ENCODE measurements at places on chromosomes 13 and 19.

DNA sequence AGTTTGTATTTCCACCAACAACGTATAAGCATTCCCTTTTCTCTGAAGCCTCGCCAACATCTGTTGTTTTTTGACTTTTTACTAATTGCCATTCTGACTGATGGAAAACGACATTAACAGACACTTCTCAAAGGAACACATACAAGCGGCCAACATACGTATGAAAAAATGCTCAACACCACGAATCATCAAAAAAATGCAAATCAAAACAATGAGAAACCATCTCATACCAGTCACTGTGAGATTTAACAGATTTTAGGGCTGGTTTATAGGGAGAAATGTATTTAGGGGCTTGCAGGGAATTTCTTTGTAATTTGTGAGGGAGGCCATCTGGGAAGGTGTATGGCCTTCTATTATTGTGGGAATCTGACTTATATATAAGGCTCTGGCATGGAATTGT is 2.8 kb upstream of the DZIP1 start:
- no peak for DNase-seq

DNA sequence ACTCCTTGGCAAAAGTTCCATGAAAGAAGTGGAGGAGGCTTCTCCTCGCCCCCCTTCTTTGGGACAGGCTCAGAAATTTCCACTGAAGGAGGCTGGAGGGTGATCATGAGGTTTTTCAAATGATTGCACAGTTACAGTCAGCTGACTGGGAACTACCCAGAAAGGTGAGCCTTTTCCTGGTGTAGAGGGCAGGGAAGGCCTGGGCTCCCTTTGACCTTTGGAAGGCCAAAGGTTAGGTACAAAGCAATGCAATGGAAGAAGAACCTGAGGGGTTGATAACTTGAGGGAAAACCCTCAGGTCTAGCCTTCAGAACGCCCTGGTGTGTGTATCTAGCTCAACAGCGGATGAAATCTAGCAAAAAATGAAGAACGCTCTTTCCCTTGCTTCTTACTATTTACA is 50.1 kb upstream of the SLC15A1 start:
- no peak for DNase-seq

DNA sequence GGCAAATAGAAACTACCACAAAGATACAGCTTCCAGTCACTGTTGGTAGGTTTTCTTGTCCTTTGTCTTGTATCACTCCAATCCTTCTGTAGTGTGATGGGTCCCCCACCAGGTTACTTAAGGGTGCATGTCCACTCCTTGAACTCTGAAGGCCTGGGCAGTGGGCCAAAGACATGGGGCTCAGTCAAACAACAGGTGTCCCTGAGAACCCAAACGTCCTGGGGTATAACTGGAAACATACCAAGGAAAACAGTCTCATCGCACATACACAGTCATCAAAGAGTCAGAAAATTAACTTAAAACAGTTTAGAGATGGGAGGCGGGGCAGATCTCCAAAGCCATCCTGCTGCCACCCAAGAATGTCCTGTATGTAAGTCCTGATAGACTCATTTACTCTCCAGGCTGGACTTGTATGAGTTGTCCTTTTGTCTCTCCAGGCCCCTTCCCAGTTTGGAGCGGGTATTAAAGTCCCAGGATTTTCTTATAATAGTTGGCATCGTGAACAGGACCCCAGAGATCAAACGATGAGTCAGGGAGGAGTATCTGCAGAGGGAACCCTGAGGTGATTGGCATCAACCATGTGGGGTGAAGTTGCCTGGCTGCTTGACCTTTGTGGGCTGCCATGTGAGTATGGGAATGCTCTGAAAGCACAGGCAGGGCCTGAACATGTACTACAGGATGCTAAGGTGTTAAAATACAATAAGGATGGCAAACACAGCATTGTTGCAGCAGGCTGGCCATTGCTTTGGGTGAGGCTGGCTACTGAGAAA is 613.2 kb upstream of the KLF12 start:
- no peak for DNase-seq

GRCh38 chr13:82976499-82976898 is 905.8 kb downstream of the SLITRK1 start:
- DNase-seq, result no peak

DNA sequence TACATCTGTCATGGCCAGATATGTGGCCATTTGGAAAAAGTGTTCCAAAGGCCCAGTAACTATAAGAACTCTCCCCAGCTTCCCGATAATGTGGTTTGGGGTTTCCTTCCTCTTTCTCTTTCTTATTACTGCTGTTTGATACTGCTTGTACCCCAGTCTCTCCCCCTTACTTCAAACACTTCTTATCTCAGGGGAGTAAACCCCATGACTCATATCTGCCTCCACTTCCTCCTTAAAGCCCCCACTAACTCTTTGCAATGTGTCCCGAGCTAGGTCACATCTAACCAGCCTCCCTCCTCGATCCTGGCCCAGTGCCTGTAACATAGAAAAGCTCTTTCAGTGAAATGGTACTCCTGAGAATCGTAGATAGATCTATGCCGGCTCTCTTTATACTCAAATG is 82.4 kb upstream of the STARD13 start:
- DNase-seq, result no peak

GRCh38 chr13:46348961-46349360 is 38.1 kb downstream of the RUBCNL start:
- DNase-seq, result no peak

GRCh38 chr13:110108348-110109139 is 198.4 kb downstream of the COL4A1 start:
- DNase-seq, result no peak

GRCh38 chr19:15223649-15224361 is 8.4 kb downstream of the EPHX3 start:
- DNase-seq, result no peak

- no peak for DNase-seq
Observed at GRCh38 chr13:66675620-66676019, 554.5 kb downstream of the PCDH9 start.

DNA sequence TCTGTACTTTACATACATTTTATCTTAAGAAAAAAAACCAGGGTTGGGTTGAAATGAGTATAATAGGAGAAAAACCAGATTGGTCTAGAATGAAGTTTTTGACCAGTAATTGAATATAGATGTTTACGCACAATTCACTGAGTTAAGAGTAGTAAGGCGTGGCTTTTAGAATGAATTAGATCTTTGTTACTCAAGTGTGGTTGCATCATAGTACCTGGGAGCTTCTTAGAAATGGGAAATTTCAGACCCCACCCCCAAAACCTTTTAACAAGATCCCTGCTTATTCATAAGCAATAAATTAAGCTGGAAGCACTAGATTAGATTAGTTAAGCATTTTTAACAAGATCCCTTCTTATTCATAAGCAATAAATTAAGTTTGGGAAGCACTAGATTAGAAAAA is 28.7 kb upstream of the LMO7 start:
- no peak for DNase-seq

DNA sequence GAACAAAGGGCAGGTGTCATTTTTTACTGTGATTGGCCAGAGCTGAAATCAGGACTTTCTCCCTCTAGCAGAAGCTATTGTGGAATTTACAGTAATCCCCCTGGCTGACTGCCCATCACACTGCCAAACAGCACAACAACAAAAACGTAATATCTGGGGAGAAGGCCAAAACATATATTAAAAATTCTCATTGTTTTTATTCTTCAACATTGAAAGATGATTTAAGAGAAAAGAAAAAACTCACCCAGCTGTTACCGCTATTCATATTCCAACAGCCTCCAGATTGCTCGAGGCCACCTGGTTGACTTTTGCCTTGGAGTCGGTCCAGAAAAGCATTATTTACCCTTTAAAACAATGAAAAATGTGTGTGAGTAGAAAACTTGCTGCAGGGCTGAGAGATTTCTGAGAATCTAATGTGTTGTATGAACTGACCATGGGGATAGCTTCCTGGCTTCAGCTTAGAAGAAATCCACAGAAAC is 97.2 kb downstream of the EPSTI1 start:
- DNase-seq, result no peak

GRCh38 chr13:33665626-33666175 is 152.2 kb upstream of the RFC3 start:
- DNase-seq, result no peak

- DNase-seq, result no peak
Observed at GRCh38 chr13:41250993-41251392, 12.4 kb downstream of the MTRF1 start.

DNA sequence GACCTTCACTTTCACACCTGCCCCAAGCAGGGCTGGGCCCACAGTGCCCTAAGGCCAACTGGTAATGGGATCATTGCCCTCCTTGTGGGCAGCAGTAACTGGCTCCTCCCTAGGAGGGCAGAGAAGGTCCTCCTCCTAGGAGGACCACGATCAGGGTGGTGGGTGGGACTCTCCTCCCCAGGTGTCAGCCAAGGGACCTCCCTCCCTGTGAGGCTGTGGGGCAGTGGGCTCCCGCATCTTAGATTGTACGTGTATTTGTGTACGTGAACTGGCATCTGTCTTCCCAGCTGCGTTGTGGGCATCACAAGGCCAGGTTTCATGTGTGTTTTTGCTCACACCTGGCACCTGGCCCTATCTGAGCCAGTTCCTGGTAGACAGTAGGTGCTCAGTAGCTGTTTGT is 111.8 kb downstream of the SOX1 start:
- no peak for DNase-seq

DNA sequence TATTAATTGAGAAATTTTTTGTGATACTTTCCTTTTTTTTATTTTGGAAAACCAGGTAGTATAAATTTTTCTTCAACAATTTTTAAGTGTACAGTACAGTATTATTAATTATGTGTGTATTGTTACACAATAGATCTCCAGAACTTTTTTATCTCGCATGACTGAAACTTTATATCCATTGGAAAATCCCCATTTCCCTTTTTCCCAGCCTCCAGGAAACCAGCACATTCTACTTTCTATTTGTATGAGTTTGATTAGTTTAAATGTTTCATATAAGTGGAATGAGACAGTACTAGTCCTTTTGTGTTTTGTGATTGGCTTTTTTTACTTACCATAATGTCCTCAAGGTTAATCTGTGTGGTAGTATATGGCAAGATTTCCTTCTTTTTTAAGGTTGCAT is 399.5 kb upstream of the ARGLU1 start:
- DNase-seq, result no peak

DNA sequence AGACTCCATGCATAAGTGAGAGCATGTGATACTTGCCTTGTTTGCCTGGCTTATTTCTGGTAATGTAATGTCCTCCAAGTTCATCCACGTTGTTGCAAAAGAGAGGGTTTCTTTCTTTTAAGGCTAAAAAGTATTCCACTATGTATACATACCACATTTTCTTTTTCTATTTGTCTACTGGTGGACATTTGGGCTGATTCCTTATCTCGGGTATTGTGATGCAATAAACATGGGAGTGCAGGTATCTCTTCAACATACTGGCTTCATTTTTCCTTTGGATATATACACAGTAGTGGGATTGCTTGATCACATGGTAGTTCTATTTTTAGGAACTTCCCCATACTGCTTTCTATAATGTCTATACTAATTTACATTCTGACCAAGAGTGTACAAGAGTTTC is 49.6 kb upstream of the EBPL start:
- DNase-seq, result no peak
